ENCODE measurements at places on chromosomes 5 and 9.
A peak's percentile ranks its signal among the peaks of the same experiment; 100 is the strongest.

DNA sequence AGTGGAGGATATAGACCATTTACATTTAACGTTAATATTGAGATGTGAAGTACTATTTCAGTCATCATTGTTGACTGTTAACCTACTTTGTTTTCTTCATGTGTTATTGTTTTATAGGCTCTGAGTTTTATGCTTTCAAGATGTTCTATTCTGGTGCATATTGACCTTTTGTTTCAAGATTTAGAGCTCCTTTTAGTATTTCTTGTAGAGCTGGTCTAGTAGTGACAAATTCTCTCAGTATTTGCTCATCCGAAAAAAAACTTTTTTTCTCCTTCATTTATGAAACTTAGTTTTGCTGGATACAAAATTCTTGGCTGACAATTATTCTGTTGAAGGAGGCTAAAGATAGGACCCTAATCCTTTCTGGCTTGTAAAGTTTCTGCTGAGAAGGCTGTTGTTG, 91.3 kb downstream of the INVS start:
- no peak for DNase-seq

DNA sequence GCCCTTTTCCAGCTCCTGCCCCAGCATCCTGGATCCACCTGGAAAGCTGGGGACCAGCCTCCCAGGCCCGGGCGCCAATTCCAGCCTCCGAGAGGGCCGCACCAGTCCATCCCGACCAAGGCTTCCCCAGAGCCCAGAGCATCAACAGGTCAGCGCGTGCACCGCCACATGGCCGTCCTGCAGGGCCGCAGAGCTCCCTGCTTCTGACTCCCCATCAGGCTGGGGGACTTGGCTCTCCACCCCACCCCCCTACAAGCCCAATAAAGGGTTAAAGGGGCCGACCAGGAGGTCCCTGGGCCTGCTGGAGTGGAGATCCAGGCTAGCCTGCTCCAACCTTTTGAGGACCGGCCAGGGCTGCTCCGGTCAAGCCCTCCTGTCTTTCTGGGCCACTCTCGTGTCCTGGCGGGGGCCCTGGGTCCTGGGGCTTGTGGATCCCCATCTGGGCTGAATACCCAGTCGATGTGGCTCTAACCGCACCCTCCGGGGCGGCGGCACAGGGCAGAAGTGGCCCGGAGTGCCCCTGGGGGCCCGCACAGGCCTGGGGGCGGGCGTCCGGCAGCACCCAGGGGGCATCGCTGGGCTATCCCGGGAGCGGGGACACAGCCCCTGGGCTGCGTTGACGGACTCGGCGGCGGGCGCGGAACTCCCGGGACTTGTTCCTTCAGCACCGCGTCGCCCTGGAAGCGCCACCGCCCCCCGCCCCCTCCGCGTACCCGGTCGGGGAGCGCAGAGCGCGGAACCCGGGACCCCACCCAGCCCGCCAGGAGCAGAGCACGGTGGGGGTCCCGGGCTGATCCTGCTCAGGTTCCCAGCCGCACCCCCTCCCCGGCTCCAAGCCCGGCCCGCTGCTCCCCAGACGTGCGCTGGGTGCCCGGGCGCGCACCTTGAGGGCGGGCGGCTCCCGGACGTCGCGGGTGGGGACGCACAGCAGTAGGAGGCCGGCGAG, 590 bp downstream of the ENTPD2 start:
- DNase-seq: no peak

- DNase-seq: no peak
These were observed 5.3 kb downstream of the TXNDC15 start for GRCh38 chr5:134879456-134879855.

DNA sequence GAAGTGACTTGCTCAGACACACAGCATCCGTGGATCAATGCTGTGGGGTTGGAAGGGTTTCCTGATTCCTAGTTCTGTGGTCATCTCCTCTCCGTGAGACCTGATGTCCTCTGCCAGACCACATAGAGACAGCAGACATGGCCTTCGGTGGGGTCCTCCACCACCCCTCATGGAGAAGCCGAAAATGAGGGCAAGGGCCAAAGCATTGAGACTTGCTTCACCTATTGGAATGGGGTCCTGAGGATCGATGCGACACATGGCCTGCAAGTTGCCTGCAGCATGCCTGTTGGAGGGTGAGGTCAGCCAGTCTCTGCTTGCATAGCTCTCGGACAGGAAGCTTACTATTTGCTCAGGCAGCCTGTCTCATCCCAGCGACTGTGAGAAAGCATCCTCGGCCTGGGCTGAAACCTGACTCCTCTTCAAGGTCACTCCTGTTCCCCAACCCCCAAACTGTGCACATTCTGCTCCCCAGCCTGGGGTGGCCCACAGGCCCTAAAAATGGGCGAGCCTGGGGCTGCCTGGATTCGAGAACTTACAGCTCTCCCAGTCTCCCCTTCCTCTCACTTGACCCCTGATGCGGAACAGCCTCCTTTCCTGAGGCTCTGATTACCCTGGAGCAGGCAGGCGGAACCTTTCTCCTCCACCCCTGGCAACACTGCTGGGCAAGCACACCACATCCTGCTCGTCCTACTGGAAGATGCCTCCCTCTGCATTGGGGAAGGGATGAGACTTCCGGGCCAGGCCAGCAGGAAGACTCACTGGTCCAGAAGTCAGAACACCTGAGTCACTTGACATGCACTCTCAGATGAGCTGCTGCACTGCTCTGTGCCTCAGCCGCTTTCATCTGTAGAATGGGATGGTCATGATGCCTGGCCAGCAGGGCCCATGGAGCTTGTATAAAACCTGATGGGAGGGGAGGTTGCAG, 186.9 kb downstream of the RGS3 start:
- no peak for DNase-seq

DNA sequence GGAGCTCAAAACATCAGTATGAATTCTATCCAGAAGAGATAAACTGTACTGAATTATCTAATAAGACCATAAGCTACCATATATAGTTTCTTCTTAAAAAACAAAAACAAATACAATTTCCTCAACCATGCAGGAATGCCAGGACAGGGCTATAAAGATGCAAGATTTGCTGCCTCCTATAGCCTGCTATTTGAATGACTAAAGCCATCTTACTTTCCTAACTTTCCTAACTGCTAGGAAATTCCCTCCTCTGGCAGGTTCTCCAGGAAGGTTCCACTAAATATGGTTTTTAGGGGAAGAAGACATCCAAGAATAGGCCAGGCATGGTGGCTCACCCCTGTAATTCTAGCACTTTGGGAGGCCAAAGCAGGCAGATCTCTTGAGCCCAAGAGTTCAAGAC, 15.1 kb downstream of the KIF27 start:
- DNase-seq: no peak

- DNase-seq: peak; percentile 27
These were observed 30.4 kb upstream of the SLC2A8 start for GRCh38 chr9:127366594-127366993.

DNA sequence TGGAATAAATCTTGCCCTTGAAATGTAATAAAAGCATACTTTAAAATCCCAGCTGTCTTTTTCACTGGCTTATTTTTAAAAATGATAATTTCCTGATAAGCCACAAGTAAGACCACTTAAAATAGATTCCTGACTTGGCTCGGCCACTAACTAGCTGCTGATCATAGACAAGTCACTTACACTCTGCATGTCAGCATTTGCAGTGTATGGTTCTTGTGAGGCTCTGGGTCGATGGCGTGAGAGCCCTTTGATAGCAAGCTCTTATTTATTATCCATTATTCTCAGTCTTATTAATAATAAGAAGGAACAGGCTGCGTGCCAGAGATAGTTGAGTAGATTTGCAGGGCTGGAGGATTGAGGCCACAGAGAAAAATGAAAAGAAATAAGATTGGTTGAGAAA, 110.7 kb upstream of the IL12B start:
- DNase-seq: no peak

DNA sequence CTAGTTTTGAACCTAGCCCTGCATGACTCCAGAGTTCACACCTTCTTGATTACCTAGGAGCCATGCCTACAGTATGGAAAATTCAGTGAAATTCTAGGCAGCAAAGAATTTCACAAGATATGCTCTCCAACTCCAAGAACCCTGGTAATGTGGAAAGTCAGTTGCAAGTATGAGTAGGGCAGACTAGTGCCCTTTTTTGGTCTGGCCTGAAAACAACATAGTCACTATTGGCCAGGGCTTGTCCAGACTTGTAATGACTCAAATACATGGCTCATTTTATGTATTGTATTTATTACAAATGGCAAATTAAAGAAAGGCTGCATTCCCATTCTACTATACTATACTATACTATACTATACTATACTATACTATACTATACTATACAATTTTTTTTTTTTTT, 160.4 kb downstream of the ESM1 start:
- no peak for DNase-seq

GRCh38 chr5:39025456-39025855, 48.7 kb downstream of the RICTOR start:
- DNase-seq: no peak

- no peak for DNase-seq
These were observed 9.0 kb downstream of the MTREX start for GRCh38 chr5:55316837-55317236.

Measured in nucleus accumbens (tissue), 56 donors.